ENCODE measurements at places on chromosomes 3 and 15. TPM values are rescaled to one million over a fixed set of nuclear protein-coding genes. Genes with fewer than 3 reads are reported as not detected.

DNA sequence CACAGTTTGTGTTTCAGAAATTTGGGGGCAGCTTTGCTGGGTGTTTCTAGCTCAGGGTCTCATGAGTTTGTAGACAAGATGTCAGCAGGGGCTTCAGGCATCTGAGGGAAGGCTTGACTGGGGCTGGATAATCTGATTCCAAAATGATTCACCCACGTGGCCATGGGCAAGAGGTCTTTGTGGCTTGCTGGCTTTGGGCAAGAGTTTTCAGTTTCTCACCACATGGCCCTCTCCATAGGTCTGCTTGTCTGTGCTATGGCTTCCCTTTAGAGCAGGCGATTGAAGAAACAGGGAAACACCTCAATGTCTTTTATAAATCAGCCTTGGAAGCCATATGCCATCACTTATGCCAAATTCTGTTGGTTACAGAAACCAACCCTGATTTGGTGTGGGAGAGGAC lies 11.9 kb downstream of the RPS27L start:
- no peak for DNase-seq
- no peak overlapping the region for H3K27ac ChIP-seq
- no peaks in the 10 kb centered on the region for H3K27me3 ChIP-seq
- no peaks in the 10 kb centered on the region for H3K4me1 ChIP-seq

GRCh38 chr3:105722943-105723556 lies 145.8 kb downstream of the CBLB start:
- no peak overlapping the region for H3K4me3 ChIP-seq
- H3K4me1 ChIP-seq = no peaks in the 10 kb centered on the region
- no peak for DNase-seq
- H3K36me3 ChIP-seq = no peaks in the 10 kb centered on the region
- H3K27me3 ChIP-seq = no peaks in the 10 kb centered on the region

DNA sequence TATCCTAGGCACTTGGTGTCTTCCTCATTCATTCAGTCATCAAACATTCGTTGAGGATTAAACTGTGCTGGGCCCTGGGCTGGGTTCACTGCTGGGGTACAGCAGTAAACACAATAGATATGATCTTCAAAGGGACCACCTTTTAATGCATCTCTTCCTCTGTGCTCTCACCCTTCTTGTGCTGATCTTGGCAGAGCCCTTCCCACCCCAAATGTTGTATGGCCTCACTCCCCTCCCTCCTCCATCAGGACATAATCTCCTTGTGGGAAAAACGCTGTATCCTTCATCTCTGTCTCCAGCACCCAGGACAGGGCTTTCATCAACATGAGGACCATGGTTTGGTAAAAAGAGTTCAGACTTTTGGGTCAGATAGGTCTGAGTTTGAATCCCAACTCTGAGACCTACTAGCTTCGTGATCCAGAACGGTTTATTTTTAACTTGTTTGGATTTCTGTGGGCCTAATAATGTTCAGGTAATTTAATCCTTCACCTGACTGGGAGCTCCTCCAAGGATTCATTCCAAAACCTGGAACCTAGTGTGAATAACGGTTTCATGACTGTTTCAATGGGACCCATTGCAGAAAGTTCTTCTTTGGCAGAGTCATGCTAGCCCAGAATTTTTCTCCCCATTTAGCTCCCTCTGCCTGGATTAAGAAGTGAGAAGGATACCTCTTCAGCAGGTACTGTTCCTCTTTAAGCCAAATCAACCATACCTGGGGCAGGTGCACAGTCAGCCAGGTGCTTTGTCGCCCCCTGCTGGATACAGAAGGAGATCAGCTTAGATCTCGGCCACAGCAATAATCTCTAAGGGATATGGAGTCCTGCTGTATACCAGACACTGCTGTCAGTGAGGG lies 5.2 kb upstream of the WNT7A start:
- no peak overlapping the region for H3K27ac ChIP-seq
- no peaks in the 10 kb centered on the region for H3K27me3 ChIP-seq
- DNase-seq = no peak
- no peaks in the 10 kb centered on the region for H3K4me1 ChIP-seq

DNA sequence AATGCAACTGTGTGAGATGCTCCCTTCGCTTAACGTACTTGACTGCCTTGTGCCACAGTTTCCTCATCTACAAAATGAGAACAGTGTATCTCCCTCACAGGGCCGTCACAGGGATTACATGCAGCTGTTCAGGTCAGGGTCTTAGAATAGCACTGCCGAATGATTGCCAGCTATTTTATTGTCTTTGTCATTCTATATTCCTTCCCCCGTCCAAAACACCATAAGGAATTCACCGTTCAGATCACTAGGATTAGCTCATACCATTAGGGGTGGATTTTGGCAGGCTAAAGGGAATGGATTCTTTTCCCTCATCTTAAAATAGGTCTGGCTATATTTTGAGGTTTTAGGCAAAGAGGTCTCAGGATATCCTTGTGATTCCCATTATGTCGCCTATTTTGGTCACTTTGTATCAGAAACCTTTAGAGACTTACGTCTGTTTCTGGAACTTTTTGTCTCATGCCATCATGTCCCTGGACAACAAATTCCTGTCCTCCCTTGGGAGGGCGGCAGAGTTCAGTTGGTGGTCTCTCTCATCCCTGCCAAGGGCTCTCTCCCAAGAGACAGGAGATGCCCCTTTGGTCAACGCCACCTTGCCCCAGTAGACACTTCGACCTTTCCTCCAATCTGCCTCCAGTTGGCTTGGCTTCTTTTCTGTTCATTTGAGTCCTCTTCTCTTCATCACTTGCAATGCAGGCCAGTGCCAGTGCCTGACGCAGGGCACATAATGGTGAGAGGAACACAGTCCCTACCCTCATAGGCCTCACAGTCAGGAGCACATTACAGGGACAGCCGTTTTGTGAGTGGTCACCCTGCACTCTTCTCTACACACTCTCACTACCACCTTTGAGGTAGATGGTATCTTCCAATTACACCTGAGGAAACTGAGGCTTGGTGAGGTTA lies 171.6 kb upstream of the BHLHE40 start:
- no peaks in the 10 kb centered on the region for H3K36me3 ChIP-seq
- H3K4me3 ChIP-seq = no peak overlapping the region
- H3K27me3 ChIP-seq = no peaks in the 10 kb centered on the region
- no peak overlapping the region for H3K27ac ChIP-seq
- DNase-seq = no peak
- H3K4me1 ChIP-seq = peaks cover 6% of the 10 kb centered on the region

GRCh38 chr3:58155838-58156237 lies 54.9 kb downstream of the DNASE1L3 start:
- H3K4me3 ChIP-seq = no peak overlapping the region
- H3K27ac ChIP-seq = no peak overlapping the region
- no peak for DNase-seq
- no peaks in the 10 kb centered on the region for H3K36me3 ChIP-seq
- H3K27me3 ChIP-seq = no peaks in the 10 kb centered on the region
- peaks cover 2% of the 10 kb centered on the region for H3K4me1 ChIP-seq

DNA sequence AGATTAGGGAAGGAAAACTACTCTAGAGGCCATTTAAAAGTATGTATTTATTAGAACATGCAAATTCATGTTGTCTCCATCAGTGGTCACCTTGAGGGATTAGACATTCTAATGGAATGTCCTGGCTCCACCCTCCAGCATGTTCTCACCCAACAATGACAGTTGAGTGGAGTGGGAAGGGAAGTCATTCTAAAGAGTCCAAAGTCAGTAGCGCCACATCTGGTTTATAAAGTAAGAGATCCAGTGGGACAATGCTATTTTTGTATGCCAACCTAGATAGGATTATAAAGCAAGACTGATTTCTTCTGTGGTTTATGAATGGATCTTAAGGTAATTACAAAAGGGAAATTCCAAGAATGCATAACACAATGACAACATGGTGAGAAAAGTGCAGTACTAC lies 33.3 kb downstream of the SLC24A1 start:
- no peak overlapping the region for H3K4me3 ChIP-seq
- no peaks in the 10 kb centered on the region for H3K4me1 ChIP-seq
- no peaks in the 10 kb centered on the region for H3K27me3 ChIP-seq
- no peak for DNase-seq
- no peaks in the 10 kb centered on the region for H3K36me3 ChIP-seq

Gene FGF12
- total RNA-seq = 1.2 TPM

Gene PCOLCE2
- total RNA-seq = 4.9 TPM

Measured in ovary (tissue), 10 donors.